ENCODE measurements at places on chromosomes 4 and X. TPM values are rescaled to one million over a fixed set of nuclear protein-coding genes. Genes with fewer than 3 reads are reported as not detected.

DNA sequence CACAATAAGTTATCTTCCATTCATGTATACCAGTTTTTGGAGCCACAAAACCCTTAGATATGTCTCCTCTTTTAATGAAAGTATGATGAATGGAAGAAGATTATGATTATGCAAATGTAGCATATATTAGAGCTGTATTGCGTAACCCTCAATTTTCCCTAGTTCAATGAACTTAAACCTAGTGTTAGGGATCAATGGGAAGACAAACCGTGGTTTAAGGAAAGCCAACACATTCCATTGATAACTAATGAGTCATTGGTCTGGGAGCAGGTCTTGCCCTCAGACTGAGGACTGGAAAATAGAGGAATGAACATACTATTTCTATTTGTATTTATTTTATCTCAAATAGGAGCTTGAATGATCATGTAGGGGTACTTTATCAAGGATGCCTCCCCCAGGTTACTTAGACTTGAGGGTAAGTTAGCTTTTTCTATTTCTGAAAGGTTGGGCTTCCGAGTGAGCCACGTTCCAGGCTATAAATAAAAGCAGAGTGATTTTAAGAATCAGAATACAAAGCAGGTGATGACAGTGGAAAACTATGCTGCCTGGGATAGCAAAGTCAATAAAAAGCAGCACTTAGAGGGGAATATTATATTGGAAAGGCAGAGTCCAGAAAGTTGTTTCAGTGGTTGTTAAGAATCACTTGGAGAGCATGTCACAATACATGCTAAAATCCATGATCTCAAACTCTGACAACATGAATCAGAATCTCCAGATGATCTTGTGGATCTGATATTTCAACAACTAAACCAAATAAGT lies 356.0 kb downstream of the ADAM29 start:
- no peaks in the 10 kb centered on the region for H3K36me3 ChIP-seq
- H3K4me3 ChIP-seq: no peak overlapping the region
- no peaks in the 10 kb centered on the region for H3K4me1 ChIP-seq
- H3K27me3 ChIP-seq: no peaks in the 10 kb centered on the region
- peak; percentile 15 for DNase-seq
- no peak overlapping the region for H3K27ac ChIP-seq

GRCh38 chr4:14924812-14925344 lies 77.4 kb upstream of the CPEB2 start:
- no peak overlapping the region for H3K27ac ChIP-seq
- no peaks in the 10 kb centered on the region for H3K36me3 ChIP-seq
- no peak overlapping the region for H3K4me3 ChIP-seq
- H3K4me1 ChIP-seq: no peaks in the 10 kb centered on the region
- no peaks in the 10 kb centered on the region for H3K27me3 ChIP-seq
- no peak for DNase-seq

DNA sequence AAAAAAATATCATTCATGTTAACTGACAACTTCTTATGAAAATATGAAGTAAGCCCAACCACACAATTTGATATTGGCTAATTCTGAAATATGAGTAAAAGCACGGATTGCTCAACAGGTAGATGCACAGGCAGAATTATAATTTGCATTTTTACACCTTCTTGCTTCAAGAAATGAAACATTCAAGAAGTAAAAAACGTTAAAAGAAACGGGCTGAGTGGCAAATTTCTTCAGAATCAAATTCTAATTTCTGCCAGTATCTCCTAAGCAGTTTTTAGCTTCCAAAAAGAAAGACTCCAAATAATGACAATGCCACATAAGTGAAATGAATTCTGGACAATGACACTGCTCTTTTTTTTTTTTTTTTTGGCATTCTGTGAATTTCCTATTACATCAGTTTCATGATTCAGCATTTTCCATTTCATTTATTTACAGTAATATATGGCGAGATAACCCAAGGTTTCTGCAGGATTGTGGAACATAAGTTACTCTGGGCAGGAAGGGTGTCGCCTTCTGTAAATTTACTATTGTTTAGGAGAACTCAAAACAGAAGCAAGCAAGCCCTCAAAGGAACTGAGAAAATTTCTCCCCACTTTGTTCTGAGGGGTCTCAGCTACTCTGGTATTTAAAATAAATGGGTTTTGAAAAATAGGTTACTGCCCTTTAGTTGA lies 1.4 kb downstream of the SEL1L3 start:
- H3K4me3 ChIP-seq: peak overlapping the region; percentile 49
- no peaks in the 10 kb centered on the region for H3K27me3 ChIP-seq
- H3K36me3 ChIP-seq: no peaks in the 10 kb centered on the region
- peaks cover 8% of the 10 kb centered on the region for H3K4me1 ChIP-seq
- no peak overlapping the region for H3K27ac ChIP-seq
- peak; percentile 47 for DNase-seq

- H3K27me3 ChIP-seq: no peaks in the 10 kb centered on the region
- no peak overlapping the region for H3K27ac ChIP-seq
- no peaks in the 10 kb centered on the region for H3K4me1 ChIP-seq
- no peaks in the 10 kb centered on the region for H3K36me3 ChIP-seq
- no peak for DNase-seq
Observed at GRCh38 chr4:168380290-168380689, 61.7 kb upstream of the DDX60 start.

DNA sequence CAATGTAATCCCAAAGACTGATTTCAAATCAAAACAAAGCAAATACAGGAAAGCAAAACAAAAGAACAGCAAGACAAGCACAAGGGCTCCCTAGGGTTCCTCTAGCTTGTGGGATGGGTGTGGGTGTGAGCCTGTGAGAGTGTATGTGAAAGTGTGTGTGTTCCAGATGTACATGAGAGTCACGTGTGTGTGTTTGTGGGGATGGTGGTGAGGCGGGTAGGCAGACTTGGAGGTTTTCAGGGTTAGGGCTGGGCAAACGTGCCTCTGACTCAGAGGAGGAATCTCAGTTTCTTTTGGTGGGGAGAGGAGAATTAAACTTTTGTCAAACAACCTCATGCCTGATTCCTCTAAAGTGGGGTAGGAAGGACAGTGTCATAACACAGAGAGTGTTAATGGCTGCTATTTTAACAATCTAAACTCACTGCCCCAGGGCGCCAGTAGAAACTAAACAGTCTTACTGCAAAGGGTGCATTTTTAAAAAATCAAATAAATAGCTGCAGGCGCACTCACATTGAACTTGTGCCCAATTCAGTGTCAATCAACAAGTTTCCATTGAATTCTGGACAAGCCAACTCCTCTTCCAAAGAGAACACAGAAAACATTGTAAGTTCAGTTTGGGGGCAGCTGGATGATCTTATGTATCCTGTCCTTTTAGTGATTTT lies 51.8 kb downstream of the CHRDL1 start:
- no peak overlapping the region for H3K4me3 ChIP-seq
- H3K4me1 ChIP-seq: peaks cover 2% of the 10 kb centered on the region
- peak; percentile 2 for DNase-seq
- H3K27me3 ChIP-seq: peaks cover 11% of the 10 kb centered on the region

DNA sequence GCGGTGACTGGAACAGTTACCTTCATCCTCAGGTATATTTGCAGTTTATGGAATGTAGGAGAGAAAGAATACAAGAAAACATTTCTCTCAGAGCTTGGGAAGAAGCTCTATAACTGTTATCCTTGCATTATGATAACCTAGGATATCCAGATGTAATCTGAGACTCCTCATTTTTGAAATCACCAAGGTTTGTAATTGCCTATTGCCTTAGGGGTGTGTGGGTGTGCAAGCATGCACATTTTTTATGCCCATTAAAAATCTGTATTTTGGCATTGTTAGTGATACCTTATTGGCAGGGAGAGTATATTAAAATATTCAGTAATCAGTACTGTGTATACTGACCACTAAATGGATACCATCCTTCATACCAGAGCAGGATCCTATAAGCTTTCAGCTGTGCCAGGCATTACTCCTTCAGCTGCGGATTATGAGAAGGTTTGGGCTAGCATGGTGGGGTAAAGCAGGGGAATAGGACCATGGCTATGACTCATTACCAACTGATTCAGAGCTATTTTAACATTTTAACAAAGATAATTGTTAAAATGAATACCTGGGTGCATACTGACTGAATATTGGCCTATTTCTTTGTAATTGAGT lies 8.3 kb downstream of the SEC24B start:
- H3K27ac ChIP-seq: no peak overlapping the region
- peaks cover 7% of the 10 kb centered on the region for H3K4me1 ChIP-seq
- no peaks in the 10 kb centered on the region for H3K27me3 ChIP-seq
- H3K36me3 ChIP-seq: peaks cover 4% of the 10 kb centered on the region
- peak; percentile 19 for DNase-seq
- H3K4me3 ChIP-seq: no peak overlapping the region

Gene C1QTNF7
- 0.28 TPM for total RNA-seq

DNA sequence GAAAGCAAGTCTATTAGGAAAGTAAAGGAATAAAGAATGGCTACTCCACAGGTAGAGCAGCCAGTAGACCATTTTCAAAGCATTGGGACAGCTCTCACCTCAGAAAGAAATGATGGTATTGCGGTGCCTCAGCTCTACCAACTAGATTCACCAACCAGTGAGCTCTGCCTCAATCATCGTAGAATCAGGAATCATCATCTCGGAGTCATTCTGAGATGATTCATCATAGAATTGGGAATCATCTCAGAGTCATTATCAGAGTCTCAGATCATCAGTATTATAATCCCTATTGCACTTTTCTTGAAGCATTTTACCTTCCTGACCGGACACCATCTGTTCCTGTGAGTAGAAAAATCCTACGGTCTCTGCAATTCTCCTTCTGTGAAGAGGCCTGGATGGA lies 17.5 kb upstream of the SAT1 start:
- no peak overlapping the region for H3K4me3 ChIP-seq
- no peaks in the 10 kb centered on the region for H3K4me1 ChIP-seq
- H3K36me3 ChIP-seq: no peaks in the 10 kb centered on the region
- H3K27me3 ChIP-seq: no peaks in the 10 kb centered on the region

DNA sequence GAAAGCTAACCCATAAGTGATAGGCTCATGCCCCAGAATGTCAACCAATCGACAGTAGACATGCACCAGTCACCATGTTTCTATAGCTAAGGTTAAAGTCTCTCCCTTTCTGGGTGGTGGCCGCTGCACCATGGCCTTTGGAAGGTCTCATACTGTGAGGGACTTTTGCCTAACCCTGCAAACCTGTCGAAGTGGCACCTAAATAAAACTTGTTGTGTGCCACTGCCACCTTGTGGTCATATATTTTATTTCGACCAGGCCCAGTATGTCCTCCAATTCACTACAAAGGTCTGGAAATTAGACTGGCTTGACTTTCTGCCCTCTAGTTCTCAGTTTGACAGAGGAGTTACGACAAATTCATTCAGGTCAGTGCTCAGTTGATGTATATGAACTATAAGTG lies 163.1 kb downstream of the SMARCA1 start:
- H3K36me3 ChIP-seq: no peaks in the 10 kb centered on the region
- no peak overlapping the region for H3K4me3 ChIP-seq
- no peaks in the 10 kb centered on the region for H3K27me3 ChIP-seq
- H3K27ac ChIP-seq: no peak overlapping the region
- DNase-seq: peak; percentile 40

Gene VEGFD
- under 0.01 TPM for total RNA-seq

Gene ATP10D
- total RNA-seq: 135 TPM

Gene ANK2
- 5.3 TPM for total RNA-seq

- no peak overlapping the region for H3K4me3 ChIP-seq
- H3K27ac ChIP-seq: no peak overlapping the region
- DNase-seq: no peak
- no peaks in the 10 kb centered on the region for H3K36me3 ChIP-seq
- H3K27me3 ChIP-seq: peaks cover 2% of the 10 kb centered on the region
Observed at GRCh38 chrX:46811121-46811520, 25.7 kb upstream of the RP2 start.

Gene ADH6
- total RNA-seq: not detected

Gene MAP3K15
- total RNA-seq: under 0.01 TPM

DNA sequence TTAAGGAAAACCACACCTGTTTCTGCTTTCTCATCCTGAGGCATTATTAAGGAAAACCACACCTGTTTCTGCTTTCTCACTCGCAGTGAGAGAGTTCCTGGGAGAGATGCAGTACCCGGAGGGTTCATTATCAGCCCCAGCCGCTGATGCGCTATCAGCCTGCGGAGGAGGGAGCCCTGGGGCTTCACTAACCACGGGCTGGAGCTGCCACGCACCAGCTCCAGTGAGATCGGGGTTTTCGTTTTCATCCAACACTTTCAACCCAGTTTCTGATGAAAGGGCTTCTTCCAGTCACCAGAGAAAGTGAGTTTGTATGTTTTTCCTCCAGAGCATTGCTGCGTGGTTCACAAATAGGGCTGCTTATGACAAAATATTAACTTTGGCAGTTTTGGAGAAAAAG lies 93.2 kb upstream of the PRKX start:
- H3K4me1 ChIP-seq: no peaks in the 10 kb centered on the region
- H3K27ac ChIP-seq: no peak overlapping the region
- no peak overlapping the region for H3K4me3 ChIP-seq

DNA sequence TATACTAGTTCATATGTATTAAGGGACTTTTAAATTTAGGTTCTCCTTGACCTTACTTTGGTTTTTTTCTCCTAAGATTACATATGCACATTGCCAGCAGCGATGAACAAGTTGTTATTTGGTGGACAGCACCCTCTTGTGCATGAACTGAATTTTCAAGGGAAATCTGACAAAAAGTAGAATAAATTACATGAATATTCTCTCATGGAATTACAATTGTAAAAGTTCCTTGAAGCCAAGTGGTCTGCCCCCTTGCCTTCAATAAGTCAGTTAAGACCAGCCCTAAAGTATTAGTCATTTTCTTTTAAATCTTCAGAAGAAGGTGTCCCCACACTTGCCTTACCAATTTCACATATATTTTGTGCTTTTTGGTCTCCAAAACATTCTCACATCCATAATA lies 30.7 kb upstream of the SMARCA5 start:
- H3K4me3 ChIP-seq: no peak overlapping the region
- no peak overlapping the region for H3K27ac ChIP-seq
- H3K4me1 ChIP-seq: no peaks in the 10 kb centered on the region
- H3K36me3 ChIP-seq: no peaks in the 10 kb centered on the region

DNA sequence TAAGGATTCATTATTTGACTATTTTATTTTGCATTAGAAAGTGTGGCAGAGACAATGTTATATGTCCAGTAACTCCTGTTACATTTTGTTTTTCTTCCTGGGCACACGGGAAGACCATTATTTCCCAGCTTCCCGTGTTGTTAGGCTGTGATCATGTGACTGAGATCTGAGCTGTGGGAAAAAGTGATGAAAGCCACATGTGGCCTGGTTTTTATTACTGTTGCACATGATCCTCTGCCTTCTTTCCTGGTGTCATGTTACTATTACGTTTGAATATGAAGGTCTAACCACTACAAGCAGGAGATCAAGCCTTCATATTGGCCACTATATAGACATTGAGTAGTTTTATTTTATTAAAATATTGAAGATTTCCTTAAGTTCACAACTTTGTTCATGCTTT lies 28.2 kb upstream of the MID1 start:
- H3K36me3 ChIP-seq: no peaks in the 10 kb centered on the region
- H3K27me3 ChIP-seq: no peaks in the 10 kb centered on the region
- no peaks in the 10 kb centered on the region for H3K4me1 ChIP-seq
- no peak overlapping the region for H3K4me3 ChIP-seq

Measured in IMR-90 (cell line).